ENCODE measurements at places on chromosomes 13 and 19.

GRCh38 chr13:76703621-76704288 lies 182.4 kb downstream of the KCTD12 start:
- no peak for DNase-seq

DNA sequence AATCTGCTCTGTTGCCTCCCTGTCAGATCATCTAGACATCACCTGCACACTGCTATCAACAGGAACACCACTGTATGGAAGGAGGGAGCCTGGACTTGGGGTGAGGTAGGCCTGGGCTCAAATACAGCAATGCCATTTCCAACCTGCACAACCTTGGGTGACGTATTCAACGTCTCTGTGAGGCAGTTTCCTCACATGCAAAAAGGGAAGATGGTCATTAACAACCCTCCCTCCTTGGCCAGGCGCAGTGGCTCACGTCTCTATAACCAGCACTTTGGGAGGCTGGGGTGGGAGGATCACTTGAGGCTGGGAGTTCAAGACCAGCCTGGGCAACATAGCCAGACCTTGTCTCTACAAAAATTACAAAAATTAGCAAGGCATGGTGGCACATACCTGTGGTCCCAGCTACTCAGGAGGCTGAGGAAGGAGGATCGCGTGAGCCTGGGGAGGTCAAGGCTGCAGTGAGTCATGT lies 13.1 kb downstream of the XRCC1 start:
- DNase-seq = no peak

DNA sequence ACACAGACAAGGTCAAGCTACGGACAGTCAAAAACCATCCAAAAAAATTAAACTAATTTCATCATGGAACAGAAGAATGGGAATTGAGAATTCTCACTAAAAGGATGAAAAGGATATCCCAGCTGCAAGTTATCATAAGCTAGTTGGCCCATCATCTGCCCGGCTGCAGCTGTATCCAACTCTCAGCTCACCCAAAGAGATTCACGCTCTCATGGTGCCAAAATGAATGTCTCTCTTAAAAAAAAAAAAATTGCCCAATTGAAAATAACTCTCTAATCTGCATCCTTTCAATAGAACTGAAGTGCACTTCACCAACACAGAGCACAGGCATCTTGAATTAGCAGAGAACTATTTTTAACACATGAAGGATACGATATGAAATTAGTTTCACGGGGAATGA lies 20.0 kb downstream of the ENOX1 start:
- no peak for DNase-seq

DNA sequence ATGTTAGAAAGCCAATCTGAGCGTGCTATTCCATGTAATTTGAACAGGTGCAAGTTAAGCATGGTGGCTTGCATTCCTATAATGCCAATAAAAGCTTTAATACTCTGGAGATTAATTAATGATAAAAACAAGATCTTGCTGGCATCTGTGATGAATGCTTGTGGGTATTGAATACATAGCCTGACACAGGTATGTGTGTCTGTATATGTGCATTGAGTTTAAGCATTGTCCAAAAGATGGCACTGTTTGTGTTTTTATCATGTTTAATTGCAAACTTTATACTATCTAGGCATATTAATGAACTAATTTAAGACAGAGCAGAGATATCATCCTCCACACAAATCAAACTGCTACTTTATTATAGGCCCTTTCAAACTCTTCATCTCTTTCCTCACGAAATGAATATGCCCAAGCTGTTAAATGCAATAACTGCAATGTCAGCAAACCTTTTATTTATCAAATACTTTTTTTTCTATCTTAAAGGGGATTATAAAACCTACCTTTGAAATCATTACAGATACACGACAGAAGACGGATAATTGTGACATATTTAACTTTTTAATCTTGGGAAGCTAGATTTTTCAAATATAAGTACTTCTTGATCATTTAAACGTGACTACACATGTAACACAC lies 86.5 kb downstream of the TNFSF11 start:
- no peak for DNase-seq

GRCh38 chr13:73633817-73634460 lies 500.3 kb downstream of the KLF12 start:
- no peak for DNase-seq

DNA sequence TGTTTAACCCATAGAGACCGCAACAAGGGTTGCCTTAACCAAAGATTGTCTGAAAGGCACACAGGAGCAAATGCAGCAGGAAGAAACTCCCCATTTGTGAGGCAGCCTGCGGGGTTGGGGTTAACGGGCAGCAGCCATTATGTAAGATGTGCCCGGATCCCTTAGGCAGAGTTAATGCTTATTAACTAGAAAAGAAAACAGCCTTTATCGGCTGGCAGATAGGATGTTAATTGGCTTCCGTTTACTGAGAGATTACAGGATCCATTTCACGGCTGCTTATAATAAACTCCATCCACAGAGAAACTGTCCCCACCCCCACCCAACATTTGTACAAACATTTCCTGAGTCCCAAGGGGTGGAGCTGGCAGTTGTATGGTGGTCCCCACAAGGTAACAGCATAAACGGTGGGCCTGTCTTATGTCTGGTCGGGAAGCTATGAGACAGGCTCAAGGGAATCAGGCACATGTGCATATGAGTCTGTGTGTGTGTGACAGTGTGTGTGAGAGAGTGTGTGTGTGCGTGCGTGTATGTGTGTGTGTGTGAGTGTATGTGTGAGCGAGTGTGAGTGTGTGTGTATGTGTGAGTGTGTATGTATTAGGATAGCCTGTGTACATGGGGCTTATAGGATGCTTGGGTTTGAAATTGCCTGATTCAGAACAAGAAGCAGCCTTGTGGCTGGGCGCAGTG lies 10.5 kb downstream of the SLC25A42 start:
- no peak for DNase-seq

- DNase-seq = no peak
These were observed 129.3 kb downstream of the ENOX1 start for GRCh38 chr13:43657485-43657884.

- DNase-seq = no peak
These were observed at the start of gene MBOAT7 for GRCh38 chr19:54189145-54189734. Gene MBOAT7, minus strand, starts transcription at chr19:54189580. Its CDS starts 1,072 bp downstream, at chr19:54188508.

DNA sequence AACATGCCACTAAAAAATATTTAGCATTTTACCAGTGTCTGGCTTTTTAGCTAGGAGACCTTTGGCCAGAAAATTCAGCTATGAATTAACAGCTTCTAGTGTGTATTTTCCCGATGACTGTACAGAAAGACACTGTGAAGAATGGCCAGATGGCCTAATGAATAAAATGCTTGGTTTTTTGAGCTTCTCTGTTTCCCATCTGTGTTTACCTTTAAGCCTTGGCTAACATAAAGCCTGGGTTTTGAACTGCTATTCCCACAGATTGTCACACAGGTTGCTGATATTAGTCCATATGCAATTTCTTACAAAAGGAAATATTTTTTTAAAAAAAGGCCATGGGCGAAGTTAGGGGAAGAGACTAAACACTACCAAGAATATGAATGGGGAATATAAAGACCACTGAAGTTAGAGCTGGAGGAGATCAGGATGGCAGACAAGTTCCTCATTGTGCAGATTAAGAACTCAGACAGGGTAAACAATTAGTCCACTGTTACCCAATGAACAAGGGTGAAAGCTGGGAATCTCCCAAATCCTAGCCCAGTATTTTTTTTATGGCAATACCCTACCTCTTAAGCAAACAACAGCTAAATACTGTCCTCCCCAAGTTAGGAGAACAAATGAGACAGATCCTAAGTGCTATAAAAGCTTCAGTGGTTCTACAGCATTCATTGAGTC lies 95.1 kb downstream of the DCT start:
- DNase-seq = no peak

DNA sequence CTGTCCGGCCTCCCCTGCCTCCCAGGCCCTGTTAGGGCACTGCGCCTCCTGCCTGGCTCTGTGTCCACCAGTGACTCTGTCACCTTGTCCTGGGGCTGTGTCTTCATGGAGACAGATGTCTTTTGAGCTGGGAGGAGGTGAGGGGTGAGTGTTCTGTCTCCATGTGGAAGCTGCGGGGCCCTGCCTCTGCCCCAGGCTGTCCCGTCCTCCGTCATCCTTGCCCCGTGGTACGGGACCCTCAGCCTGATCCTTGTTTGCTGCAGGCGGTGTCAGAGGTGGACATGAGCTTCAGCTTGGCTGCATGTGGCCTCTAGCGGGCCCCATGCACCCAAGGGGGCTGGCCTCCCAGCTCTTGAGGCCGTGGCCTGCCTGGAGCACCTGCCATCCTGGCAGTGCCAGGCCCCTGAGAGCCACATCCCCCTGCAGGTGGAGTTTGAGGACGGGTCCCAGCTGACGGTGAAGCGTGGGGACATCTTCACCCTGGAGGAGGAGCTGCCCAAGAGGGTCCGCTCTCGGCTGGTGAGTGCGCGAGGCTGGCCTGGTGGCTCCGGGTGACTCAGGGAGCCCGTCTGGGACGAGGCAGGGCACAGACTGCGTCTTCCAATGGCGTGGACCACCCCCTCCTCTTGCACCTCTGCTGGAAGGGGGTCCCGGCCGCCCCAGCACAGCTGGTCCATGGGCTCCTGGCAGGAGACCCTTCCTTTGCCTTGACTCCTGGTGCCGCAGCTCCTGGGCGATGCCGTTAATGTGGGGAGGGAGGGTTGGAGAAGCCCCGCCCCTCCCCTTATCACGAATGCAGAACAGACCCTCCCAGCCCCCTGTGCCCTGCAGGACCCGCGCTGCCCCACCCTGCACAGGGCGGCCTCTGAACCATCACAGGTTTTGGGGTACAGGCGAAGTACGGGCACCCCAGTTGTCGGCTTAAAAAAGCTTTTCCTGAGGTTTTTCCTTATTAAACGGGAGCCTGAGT lies 181.3 kb downstream of the KDM4B start:
- no peak for DNase-seq

DNA sequence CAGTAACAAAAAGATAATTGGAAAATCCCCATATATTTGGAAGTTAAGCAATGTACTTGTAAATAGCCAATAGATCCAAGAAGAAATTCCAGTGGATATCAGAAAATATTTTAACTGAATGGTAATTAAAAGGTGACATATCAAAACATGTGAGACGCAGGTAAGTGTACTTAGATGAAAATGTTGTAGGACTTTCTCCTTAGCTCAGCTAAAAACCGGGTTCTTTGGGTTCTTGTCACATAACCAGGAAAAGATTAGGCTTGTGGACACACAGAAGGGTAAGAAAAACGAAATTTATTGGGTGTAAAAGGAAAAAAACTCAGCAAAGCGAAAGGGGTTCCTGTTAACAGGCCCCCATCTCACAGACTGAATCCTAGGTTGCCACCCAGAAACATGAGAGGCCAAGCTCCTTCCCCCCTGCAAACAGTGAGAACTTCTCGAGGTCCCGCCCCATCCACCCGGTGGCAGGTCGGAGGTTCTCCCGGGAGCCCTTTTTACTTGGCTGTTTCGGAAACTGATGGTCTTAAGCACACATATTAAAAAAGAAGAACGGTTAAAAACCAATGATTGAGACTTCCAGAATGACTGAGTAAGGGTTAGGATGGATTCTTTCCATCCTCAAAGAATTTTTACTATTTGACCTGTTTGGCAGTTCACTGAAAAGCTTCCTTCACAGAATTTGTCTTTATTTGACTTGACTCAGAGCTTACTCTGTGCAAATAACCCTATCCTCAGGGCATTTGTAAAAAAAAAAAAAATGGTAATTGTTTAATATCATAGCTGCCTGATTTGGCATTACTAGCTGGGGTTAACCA lies 3.1 kb upstream of the CCDC70 start:
- DNase-seq = no peak

DNA sequence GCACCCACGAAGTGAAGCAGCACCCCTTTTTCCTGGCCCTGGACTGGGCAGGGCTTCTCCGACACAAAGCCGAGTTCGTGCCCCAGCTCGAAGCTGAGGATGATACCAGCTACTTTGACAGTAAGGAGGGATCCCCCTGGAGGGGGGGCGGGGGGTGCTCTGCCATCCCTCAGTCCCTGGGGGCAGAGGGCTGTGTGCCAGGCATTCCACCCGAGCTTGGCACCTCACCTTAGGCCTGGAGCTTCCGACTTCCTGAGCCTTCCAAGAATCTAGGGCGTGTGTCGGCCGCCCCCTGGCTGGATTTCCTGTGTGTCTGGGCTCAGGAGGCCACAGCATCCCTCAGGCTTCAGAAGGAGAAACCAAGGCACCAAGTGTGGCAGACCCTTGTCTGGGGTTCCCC lies 15.7 kb upstream of the PIK3R2 start:
- DNase-seq = no peak

GRCh38 chr13:58869566-58869965 lies 1238.0 kb downstream of the PCDH17 start:
- no peak for DNase-seq

- DNase-seq = no peak
These were observed 118.3 kb upstream of the STARD13 start for GRCh38 chr13:33403807-33404362.

- no peak for DNase-seq
These were observed 24.0 kb upstream of the EIF3G start for GRCh38 chr19:10143681-10144080.

DNA sequence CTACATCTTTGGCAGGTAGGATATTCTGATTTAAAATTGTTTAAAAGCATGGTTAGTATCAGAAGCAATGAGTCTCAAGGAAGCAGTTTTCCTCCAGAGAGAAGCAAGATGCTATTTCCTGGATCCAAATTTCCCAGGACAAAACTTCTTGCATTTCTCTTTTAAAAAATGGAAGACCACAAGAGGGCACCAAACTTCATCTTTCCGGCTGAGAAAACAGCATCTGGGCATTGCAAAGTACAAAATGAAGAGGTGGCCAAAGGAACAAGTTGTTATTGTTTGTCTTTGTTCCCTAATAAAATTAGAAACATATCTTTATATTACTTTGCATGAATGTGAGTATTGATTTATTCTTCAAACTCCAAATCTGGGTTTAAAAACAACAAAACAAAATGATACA lies 60.0 kb upstream of the LRCH1 start:
- no peak for DNase-seq

GRCh38 chr13:45691667-45692066 lies 10.5 kb upstream of the CBY2 start:
- DNase-seq = no peak

DNA sequence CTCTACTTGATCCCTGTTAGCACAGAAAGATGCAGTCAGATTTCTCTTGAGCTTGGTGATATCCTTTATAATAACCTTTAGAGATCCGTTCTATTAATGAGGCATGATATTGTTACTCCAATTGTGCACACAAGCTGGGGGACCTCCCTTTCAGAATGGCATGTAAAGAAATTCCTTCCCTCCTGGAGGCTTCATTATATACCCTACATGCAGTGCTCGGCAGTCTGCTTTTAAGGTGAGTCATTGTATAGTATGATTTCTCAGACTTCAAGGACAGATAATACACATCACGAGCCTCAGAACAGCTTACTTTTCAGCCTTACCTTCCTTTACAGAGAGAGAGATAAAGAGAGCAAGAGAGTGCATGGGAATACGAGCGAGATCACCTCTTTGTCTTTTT lies 261.3 kb downstream of the ATP8A2 start:
- DNase-seq = no peak

- no peak for DNase-seq
These were observed 503 bp upstream of the SLC7A9 start for GRCh38 chr19:32869966-32870573.
